Stimulated activated CD4-positive, alpha-beta T cell treated with anti-CD3 and anti-CD28 coated beads, Interleukin-1b, Interleukin-23, amount 100 ng/mL, for 24 hours (primary cell): ENCODE measurements at places on chromosomes 6 and 20.

- no peak for DNase-seq
Observed at GRCh38 chr6:163828038-163828795, 413.7 kb downstream of the QKI start.

- no peak for DNase-seq
Observed at GRCh38 chr6:82144852-82145340, 102.6 kb downstream of the IBTK start.

DNA sequence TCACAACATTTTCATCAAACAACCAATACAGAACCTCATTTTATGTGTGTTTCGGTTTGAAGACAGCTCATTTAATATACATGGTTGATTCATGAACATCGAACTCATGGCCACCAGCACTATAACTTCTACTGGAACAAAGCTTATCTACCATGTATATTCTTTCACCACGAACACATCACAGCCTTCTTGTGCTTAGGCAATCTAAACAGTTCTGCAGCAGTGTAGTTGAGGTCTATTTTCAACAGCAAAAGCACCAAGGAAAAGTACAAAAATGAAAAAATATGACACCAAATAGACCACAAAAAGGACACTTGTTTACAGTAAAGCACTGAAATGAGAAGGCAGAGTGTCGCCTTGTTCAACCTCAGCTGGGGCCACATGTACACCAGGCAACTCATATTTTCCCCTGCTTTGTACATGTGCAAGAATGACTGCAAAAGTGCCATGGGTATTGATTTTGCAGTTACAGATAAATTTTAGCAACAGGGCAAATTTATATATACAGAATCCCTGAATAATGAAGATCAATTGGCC, 25.8 kb upstream of the KCNK5 start:
- no peak for DNase-seq

- DNase-seq: no peak
Observed at GRCh38 chr6:125814481-125814880, 23.7 kb downstream of the NCOA7 start.

- no peak for DNase-seq
Observed at GRCh38 chr6:122853259-122853995, 64.4 kb downstream of the SMPDL3A start.

- no peak for DNase-seq
Observed at GRCh38 chr20:48690888-48691287, 136.9 kb downstream of the PREX1 start.

GRCh38 chr6:170509723-170510018, 43.4 kb downstream of the PSMB1 start:
- no peak for DNase-seq
